Right lung (tissue), 10 donors: ENCODE measurements at places on chromosomes 16 and 17.

GRCh38 chr16:85767531-85767930 lies 16.6 kb upstream of the C16orf74 start:
- DNase-seq = no peak

DNA sequence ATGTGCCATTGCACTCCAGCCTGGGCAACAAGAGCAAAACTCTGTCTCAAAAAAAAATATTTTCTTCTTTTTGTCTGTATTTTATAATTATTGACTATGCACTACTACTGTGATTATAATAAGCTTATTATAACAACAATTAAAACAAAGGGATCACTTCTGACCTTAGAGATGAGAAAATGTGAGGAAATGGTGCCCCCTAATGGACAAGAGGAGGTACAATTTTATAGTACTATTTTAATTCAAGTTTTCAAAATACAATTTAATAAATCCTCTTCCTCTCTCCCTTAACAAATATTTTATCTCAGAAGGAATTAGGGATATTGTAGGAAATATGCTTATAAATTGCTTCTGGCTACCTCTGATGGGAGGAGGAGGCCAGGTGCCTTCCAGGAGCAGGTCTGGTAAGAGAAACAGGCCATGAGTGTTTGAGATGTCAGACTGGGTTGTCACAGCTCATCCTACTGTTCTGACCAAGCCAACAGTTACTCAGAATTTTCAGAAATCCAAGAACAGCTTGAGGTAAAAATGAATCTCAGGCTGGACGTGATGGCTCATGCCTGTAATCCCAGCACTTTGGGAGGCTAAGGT lies 14.0 kb downstream of the VPS53 start:
- DNase-seq = no peak

DNA sequence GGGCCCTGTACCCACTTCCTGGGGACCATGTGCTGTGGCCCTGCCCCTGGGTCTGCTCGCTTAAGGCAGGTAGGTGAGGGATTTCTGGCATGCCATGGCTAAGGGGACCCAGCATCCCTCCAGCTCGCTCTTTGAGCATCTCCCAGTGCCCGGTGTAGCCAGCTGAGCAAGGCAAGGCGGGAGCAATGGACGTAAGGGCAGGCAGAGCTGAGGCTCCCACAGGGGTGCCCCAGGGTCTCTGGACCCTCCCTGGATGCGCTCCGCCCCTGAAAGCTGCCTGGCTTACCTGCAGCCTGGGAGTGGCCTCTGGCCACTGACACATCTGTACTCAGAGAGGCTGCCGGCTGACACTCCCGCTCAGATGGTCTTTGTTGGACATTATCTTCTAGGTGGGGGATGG lies 189.9 kb downstream of the IRF8 start:
- DNase-seq = no peak

DNA sequence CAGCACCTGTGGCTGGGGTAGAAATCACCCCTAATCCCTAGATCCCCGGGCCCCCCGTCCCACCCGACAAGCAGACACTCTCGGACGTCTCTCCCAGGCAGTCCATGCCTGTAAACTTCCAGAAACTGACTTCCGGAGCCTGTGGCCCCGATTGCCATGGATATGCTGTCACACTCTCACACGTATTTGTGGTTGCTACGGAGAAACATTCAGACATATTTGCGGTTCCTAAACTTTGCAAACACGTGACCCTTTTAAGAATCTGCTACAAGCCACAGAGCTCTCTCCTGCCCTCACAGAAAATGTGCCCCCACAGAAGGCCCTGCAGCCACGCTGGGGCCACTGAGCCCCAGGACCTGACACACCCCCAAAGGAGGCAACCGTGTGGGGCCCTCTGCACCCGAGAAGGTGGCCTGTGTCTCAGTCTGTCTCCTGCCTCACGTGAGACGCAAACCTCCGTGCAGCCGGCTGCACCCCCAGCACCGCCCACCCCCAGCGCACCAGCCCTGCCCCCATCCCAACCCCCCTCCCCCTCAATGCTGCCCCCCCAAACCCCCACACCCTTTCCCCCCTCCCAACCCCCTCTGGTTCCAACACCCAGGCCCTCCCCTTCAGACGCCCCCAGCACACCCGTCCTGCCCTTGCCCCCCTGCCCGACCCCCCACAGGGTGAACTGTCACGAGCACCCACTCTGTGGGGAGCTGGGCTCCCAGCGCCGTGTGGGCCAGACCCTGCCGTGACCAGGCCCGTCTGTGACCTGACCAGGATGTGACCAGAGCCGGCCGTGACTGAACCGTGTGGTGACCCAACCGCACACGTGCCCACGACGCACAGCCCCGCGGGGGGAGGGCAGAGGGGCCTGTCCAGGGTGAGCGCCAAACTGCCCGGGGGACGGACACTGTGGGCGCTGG lies 66.3 kb upstream of the METRNL start:
- peak; percentile 71 for DNase-seq

- no peak for DNase-seq
These were observed 11.8 kb downstream of the PLCD3 start for GRCh38 chr17:45120558-45120957.

DNA sequence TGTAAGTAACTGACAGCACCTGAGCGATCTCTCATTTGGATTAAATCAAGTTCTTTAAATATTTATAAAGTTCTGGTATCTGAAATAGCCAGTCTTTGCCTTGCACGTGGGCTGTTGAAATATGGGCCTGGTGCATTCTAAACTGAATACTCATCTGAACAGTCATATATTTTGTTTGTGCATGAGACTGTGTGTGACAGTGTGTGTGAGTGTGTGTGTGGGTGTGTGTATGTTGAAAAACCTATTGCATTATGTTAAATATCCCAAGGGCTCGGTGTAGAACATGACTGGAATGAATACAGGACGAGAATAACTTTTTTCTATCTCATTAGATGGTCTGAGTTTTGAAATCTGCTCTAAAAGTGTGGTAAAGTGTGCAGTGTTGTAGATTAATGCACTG lies 82.4 kb upstream of the TOX3 start:
- no peak for DNase-seq

GRCh38 chr17:49587366-49588073 lies 11.8 kb downstream of the NXPH3 start:
- no peak for DNase-seq

DNA sequence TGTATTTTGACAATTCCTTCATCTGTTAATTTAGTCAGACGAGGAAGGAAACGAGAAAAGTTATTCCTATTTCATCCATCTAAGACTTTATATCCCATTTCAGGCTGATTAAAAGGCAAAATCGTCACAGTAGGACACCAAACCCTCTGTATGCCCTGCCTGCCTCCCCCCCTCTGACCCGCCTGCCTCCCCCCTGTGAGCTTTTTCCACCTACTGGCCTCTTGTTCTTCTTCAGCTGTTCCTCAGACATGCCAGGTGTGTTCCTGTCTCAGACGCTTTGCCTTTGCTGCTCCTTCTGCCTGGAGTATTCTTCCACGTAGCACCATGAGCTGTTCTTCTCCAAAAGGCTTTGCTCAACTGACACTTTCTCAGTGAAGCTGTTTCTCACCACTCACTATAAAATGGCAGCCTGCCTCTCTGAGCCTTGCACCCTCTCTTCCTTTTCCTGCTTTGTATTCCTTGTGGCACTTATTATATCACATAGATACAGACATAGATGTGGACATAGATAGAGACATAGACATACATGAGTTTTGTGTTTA lies 723.4 kb downstream of the MAF start:
- DNase-seq = peak; percentile 42

DNA sequence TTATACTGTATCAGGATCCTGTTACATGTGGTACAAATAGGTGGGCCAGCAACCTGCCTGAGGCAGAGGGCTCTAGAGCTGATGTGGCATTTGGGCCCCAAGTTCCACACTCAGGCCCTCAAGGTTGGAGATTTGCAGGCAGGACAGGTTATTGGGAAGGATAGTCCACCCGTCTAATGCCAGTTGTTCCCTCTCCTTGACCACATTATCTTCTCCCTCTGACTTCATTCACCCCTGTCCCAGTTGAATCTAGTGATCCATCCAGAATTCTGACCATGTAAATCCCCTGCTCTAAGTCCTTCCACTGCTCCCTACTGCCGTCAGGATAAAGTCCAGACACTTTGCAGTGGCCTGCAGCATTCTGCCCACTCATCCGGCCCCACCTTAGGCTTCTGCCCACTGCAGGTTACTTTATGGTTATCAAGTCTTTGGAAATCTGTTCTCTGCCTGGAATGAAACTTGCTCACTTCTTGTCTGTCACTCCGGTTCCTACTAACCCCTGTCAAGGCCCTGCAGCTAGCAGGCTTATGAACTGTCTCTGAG lies 1.9 kb upstream of the NFATC3 start:
- DNase-seq = no peak

GRCh38 chr17:75853433-75853832 lies 1.7 kb downstream of the WBP2 start:
- DNase-seq = no peak
